ENCODE measurements at places on chromosomes 7 and 10. TPM values are rescaled to one million over a fixed set of nuclear protein-coding genes. Genes with fewer than 3 reads are reported as not detected.

DNA sequence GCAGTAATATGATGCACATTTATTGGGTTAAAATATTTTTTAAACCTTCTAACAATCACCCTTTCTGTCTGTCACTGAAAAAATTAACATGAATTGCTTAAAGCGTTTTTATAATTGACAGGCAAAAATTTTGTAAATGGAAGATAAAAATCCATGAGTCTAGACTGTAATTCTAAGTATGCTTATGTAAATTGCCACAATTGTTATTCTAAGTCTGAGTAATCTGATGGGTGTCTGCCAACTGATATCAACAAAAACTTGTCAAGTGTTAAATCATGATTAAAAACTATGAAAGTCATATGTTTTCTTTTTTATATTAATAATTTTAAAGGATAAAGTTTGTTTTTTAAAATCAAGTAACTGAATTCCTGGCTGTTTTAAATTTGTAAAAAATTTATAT is 208.2 kb downstream of the CDK14 start:
- DNase-seq = no peak
- no peaks in the 10 kb centered on the region for H3K27me3 ChIP-seq
- H3K27ac ChIP-seq = no peak overlapping the region
- no peaks in the 10 kb centered on the region for H3K36me3 ChIP-seq
- no peaks in the 10 kb centered on the region for H3K4me1 ChIP-seq

GRCh38 chr7:131152766-131153165 is 174.9 kb upstream of the MKLN1 start:
- H3K4me1 ChIP-seq = no peaks in the 10 kb centered on the region
- no peaks in the 10 kb centered on the region for H3K27me3 ChIP-seq
- no peak for DNase-seq
- no peak overlapping the region for H3K4me3 ChIP-seq
- no peaks in the 10 kb centered on the region for H3K36me3 ChIP-seq

DNA sequence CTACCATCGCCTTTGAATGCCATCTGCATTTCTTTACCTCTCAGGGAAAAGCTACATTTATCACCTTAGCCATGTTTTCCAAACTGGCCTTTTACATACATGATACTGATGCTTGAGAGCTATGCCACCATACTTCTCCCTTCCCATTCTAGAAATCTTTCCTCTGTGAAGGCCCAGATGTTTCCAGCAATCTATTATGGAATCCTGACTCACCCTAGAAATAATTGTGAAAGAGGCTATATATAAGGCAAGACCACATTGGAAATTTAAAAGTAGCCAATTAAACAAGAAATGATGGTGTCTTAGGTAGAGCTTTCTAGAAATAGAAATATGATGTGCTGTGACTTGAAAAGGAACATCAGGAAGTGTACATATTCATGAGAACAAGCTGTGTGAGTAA is 389.7 kb downstream of the INHBA start:
- H3K27me3 ChIP-seq = no peaks in the 10 kb centered on the region
- DNase-seq = no peak
- H3K27ac ChIP-seq = no peak overlapping the region
- no peaks in the 10 kb centered on the region for H3K36me3 ChIP-seq

FFAR4 gene
- total RNA-seq = 0.33 TPM
